Stimulated activated CD4-positive, alpha-beta T cell treated with anti-CD3 and anti-CD28 coated beads, Interleukin-1b, Interleukin-23, amount 100 ng/mL, for 1 hour (primary cell): ENCODE measurements at places on chromosomes 5 and 9.

GRCh38 chr5:131514316-131515283, 120.4 kb downstream of the RAPGEF6 start:
- DNase-seq = no peak

DNA sequence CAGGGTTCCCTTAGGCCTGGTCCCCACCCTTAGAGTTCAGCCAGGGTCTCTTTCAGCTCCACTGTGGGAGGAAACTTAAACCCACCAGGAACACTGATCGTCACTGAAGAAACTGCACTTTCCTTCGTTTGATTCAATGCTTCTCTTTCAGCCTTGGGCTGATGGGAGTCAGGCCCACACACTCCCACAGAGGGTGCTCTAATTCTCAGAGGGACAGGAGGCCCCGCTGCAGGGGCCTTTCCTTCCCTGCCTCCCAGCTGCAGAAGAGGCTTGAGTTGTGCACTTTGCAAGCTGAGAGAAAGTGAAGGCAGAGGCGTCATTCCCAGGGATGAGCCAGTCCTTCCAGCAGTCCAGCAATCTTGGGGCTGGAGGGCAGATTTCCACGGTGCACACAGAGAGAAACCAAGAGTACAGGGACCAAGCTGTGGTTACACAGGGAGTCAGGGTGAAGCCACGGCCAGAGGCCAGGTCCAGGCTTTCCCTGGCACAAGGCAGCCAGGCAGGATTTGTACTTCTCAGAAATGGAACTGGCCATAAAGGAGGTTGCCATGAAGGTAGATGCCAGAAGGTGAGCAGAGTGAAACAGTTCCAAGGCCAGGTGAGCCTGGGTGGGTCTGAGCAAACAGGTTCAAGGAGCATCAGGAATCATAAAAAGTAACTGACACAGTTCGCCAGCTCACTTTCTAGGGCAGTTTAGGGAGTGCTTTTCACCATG, 10.4 kb upstream of the GLIPR2 start:
- DNase-seq = no peak

- no peak for DNase-seq
Observed at GRCh38 chr9:35114840-35115628, 628 bp downstream of the ATOSB start.

DNA sequence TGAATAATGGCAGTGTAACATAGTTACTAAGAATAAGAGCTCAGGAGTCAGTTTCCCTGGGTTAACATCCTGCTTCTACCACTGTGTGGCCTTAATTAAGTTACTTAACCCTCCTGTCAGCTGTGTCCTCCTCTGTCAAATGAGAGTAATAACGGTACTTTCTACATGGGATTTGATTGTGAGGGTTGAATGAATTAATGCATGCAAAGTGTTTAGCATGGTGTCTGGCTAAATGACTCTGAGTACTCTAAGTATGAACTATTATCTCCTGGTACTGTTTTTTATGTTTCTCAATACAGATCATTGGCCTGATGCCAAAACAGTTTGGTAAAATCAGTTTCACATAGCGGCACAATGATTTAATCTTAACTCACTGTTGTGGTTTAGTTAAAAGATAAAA, 19.6 kb downstream of the ZNF131 start:
- no peak for DNase-seq

DNA sequence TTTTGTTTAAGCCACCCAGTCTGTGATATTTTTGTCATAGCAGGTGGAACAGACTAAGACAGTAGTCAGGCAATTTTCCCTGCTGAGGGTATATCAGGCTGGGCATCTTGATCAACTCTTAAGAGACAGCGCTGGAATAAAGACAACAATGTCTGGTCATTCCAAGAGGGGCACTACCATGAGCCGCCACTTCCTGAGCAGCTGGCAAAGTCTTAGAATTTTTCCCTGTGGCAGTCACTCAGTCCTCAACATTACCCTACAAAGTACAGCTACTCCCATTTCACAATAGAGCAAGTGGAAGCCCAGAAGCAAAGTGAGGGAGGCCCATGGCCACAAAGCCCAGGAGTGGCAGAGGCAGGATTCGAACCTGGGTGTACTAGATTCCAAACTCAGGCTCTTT, 74.8 kb downstream of the SH3PXD2B start:
- no peak for DNase-seq

DNA sequence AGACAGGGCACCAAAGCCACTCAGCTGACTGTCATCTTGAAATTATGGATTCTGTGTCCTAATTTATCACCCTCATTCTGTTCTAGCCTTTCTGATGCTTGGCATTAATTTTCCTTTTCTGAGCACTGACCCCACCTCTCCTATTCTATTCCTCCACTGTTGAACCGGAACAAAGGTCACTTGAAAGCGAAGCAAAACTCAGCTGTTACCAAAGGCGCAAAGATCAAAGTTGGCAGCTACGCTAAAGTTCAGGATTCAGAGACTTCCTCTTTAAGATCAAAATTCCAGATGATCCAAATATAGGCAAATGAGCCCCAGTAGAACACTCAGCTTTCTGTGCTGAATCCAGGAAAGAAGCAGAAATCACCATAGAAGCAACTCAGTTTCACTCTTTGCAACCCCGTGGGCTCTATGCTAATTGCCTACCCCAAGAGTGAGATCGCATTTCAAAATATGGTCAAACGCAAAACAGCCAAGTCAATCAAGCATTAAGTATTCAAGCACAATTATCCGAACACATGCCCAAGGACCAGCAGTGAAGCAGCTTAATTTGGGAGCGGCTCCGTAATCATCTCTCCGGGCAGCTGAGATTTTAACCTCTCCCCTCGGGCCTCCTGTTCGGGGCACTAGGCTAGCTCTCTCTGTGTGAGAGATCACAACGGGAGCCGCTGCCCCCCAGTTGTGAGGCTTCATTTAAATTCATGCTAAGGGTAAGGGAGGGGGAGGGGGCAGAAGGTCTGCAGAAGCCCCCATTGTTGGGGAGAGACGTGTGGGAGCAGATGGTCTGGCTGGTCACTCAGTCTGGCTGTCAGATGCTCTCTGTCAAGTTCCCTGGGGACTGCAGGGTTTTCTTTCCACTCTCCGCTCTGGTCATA, 288.6 kb downstream of the ELAVL2 start:
- no peak for DNase-seq

DNA sequence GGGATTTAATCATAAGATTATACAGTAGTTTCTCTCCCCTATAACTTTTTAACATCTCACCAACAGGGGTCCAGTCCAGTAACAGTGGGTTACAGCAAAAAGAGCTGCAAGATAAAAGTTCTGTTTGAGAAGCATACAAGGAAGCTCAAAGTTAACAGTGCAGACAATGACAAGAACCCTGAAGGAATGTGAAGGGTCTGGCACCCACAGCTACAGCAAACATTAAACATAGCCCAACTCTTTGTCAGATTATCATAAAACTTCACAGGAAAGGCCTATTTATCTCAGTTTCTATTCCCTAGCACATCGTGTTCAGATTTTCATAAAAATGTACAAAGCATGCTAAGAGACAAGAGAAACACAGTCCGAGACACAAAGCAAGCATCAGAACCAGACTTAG, 309.4 kb downstream of the DIRAS2 start:
- DNase-seq = no peak

DNA sequence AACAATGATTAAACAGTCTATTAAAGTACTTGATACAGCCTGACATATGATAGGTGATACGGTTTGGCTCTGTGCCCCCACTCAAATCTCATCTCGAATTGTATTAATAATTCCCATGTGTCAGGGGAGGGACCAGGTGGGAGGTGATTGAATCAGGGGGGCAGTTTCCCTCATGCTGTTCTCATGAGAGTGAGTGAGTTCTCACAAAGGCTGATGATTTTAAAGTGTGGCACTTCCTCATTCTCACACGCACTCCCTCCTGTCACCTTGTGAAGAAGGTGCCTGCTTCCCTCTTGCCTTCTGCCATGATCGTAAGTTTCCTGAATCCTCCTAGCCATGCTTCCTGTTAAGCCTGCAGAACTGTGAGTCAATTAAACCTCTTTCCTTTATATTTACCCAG, 40.1 kb upstream of the TARS1 start:
- DNase-seq = no peak

DNA sequence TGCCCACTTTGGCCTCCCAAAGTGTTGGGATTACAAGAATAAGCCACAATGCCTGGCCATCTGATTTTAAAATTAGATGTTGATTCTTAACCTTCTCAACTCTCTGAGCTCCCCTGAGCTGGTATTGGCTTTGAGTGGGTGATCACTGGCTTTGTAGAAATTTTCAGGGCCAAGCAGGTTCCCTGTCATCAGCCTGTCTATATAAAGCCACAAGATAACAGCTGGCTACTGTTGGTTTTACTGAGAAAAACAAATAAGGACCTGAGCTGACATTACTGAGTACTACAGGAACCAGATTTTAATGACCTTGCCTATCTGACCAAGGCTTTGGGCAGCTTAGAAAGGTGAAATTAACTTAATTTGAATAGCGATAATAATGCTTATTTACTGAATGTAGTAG, 153.6 kb downstream of the MSX2 start:
- DNase-seq = no peak

DNA sequence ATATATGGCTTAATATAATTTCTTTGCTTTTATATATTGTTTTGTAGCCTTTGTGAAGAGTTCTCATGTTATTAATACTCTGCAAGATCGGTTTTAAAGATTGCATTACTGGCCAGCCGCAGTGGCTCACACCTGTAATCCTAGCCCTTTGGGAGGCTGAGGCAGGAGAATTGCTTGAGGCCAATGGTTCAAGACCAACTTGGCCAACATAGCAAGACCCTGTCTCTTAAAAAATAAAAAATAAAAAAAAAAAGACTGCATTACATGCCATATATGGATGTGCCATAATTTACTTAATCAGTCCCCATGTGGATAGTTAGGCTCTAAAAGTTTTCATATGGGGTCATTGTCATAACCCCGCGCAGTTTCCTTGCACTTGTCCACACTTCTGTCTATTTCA, 31.0 kb upstream of the TNFAIP8 start:
- no peak for DNase-seq

- DNase-seq = no peak
Observed at GRCh38 chr9:132020820-132021510, 58.7 kb downstream of the MED27 start.

DNA sequence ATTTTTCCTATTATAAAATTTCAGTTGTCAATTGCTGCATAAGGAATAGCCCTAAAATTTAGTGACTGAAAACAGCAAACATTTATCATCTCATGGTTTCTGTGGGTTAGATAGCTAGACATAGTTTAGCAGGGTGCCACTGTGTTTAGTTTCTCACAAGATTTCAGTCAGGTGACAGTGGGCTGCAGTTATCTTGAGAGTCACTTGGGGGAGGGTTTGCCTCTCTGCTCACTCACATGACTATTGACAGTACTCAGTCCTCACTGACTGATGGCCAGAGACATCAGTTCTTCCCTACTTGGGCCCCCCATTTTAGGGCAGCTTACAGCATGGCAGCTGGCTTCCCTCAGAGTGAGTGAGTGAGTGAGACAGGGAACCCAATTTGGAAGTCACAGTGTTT, 42.0 kb downstream of the PBX3 start:
- DNase-seq = no peak

DNA sequence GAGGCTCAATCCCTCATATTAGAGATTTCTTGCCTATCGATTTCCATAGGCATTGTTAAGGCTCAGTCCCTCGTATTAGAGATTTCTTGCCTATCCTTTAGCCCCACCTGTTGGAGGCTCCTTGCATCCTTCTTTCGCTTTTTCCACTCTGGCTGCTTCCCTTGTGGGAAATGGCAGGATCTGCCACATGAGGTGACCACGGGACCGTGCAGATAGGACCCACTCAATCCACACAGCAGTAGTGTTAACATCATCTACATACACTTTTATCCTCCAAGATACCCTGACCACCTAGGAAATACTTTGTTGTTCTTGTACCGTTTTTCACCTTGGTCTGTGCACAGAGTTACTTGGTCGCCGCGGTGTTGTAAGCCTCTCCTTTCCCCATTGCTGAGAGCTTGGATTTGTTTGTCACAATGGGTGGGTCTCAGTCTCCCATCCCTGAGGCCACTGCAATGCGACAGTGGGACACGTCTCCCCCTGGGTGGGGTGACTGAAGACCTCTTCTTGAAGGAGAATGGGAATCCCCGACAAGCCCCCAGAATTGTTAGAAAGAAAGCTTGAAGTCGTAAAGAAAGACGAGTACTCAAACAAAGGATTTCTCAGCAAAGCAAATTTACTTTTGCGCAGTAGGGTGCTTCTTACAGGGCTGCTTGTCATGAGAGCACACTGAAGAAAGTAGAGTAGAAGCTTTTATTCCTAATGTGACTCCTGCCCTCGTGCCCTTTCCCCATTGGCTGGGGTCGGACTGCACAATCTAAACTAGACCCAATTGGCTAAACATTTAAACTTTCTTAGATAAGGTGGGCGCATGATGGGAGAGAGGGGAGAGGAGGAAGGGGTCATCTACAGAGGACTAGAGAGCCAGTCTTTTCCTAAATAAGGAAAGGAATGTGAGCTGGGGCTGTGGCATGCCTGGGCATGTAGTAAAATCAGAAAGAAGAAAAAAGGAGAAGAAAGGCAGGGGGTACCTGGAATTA, 19.8 kb downstream of the IFT74 start:
- DNase-seq = no peak
